ENCODE measurements at places on chromosomes 3 and 15.

GRCh38 chr3:48951764-48952163, 33.1 kb downstream of the ARIH2 start:
- DNase-seq, result no peak

DNA sequence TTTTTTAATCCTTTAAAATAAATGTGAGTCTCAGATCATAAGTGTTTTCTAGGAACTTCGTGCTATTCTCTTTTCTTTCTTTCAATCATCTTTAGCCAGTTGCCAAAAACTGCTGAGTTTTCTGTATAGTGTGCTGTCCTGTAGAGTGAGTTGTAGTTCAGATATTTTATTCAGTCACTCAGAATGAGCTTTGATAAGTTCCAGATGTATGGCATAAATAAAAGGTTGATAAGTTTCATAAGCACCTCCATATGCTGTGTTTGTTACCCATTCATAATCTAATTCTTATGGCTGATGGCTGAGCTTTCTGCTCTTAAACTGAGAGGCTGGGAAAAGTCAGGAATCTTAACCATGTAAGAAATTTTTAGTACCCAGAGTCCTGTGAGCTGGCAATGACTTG, 59.3 kb upstream of the COL6A6 start:
- DNase-seq, result no peak

DNA sequence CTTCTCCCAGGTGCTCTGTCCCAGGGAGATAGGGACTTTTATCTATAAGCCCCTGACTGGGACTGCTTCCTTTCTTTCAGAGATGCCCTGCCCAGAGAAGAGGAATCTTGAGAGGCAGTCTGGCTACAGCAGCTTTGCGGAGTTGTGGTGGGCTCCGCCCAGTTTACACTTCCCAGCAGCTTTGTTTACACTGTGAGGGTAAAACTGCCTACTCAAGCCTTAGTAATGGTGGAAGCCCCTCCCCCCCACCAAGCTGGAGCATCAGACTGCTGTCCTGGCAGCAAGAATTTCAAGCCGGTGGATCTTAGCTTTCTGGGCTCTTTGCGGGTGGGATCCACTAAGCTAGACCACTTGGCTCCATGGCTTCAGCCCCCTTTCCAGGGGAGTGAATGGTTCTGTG, 253.8 kb upstream of the ARL6 start:
- no peak for DNase-seq

DNA sequence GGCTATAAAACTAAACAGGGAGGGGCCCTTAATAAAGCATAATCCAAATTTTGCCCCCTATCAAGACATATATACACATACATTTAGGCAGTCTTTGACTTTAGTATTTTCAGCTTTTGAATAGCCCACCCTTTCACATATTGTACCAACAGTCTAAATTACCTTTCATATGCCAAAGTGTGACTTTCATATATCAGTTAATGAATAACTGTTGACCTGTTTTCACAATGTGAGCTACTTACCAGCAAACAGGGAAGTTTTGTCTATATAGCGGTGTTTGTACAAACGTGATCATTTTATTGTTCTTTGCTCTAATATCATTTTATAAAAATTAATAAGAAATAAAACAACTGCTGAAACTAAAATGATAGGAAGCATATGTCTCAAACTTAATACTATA, 28.0 kb downstream of the CEP152 start:
- DNase-seq, result no peak

GRCh38 chr3:42613462-42613861, 13.0 kb downstream of the NKTR start:
- no peak for DNase-seq

DNA sequence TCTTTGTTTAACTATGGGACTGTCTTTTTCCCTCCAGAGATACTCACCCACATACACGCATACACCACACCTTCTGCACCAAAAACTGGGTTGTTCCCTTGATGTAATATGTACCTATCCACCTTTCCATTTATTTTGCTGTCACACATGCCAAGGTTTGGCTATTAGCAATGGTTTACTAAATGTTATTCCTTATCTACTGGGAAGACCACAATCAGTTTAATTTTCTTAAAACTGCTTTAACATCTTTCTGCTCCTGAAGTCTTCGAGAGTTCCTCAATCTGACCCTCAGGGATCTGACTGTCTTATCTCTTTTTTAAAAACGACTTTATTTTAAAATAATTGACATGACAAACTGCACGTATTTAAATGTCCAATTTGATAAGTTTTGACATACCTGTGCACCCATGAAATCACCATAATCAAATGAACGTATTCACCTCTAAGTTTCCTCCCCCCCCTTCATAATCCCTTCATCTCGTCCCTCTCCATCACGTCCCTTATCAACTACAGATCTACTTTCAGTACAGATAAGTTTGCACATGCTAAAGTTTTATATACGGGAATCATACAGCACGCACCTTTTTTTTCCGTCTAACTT, 805 bp upstream of the TRPM7 start:
- no peak for DNase-seq

GRCh38 chr3:192170031-192170430, 557.3 kb downstream of the FGF12 start:
- no peak for DNase-seq
